ENCODE measurements at places on chromosomes 11 and 22.

GRCh38 chr11:12052676-12053605, 44.5 kb upstream of the DKK3 start:
- no peak for DNase-seq

DNA sequence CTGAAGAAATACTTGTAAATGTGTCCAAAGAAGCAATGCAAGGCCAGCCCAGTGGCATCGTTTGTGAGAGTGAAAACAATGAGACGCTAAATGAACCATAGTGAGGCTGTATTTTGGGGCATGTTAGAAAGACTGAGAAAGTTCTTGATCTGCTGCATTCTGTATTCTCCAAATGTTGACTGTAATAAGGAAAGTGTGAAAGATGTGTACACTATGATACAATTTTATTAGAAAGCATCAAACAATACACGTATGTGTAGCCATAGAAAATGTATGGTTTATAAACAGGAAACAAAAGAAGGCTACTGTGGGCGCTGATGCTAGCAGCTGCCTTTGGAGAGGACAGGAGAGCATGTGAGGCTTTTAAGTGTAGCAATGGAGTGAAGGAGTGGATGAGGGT, 233.5 kb upstream of the E2F8 start:
- no peak for DNase-seq

DNA sequence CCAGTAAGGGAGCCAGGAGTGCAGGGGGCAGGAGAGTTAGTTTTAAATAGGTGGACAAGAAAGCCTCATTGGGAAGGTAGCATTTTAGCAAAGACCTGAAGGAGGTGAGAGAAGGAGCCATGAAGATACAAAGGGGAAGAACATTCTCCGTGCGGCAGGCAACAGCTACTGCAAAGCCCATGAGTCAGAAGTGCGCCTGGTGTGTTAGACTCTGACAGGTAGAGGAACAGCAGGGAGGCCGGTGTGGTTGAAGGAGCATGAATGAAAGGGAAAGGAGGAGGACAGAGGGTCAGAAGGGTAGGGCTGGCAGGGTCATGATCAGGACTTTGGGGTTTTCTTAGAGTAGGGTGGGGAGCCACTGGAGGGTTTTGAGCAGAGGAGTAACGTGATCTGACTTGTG, 34.5 kb upstream of the PAMR1 start:
- no peak for DNase-seq

- DNase-seq: no peak
Measured at GRCh38 chr11:65411681-65412070, 10.9 kb upstream of the NEAT1 start.

- no peak for DNase-seq
Measured at GRCh38 chr11:100512475-100512874, 174.6 kb upstream of the ARHGAP42 start.

DNA sequence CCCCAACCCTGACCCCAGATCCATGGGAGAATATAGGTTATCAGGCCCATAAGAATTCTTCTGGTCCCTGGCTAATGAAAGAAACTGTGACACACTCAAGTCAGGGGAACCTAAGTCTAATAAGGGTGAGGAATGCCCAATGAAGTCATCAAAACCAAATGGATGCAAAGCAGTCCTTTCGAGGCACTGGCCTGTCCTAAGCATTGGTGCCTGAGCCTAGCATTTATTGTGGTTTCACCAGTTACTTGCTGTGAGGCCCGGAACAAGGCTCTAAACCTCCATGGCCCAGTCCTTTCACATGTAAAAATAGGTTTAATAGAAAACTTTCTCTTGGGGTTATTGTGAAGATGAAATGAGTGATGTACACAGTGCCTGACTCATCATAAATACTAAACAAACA, 712.6 kb downstream of the DLG2 start:
- no peak for DNase-seq

GRCh38 chr11:63847363-63847762, 8.5 kb downstream of the MARK2 start:
- no peak for DNase-seq

DNA sequence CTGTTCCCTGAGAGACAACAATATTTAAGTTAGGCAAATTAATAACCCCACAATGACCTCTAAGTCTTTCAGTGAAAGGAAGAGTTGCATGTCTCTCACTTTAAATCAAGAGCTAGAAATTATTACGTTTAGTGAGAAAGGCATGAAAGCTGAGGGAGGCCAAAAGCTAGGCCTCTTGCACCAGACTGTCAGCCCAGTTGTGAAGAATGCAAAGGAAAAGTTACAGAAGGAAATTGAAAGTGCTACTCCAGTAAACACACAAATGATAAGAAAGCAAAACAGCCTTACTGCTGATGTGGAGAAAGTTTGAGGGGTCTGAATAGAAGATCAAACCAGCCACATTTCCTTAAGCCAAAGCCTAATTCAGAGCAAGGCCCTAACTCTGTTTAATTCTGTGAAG, 45.0 kb downstream of the BBOX1 start:
- DNase-seq: no peak

- DNase-seq: no peak
Measured at GRCh38 chr22:37273126-37273845, 9.0 kb upstream of the CYTH4 start.

- no peak for DNase-seq
Measured at GRCh38 chr22:37032134-37032534, 12.6 kb downstream of the MPST start.

DNA sequence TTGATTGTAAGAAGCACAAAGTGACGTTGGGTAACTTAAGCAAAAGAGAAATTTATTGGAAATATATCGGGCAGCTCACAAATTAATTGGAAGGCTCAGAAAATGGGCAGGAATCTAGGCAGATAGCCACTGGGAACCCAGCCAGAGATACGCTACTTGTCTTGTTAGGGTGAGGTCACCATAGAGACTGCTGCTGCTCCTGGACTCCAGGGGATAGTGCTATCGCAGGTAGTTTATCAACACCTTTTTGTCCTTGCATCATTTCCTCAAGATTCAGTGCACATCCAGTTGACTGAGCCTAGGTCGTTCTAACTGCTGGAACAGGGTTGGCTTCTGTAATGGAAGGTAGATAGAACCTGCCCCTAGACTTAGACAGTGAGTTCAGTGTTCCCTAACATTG, 19.6 kb downstream of the AMOTL1 start:
- DNase-seq: no peak

GRCh38 chr22:45009606-45010531, at the start of gene PHF21B:
Gene PHF21B, minus strand, starts transcription at chr22:45010005. Its CDS starts 456 bp downstream, at chr22:45009549.
- no peak for DNase-seq

DNA sequence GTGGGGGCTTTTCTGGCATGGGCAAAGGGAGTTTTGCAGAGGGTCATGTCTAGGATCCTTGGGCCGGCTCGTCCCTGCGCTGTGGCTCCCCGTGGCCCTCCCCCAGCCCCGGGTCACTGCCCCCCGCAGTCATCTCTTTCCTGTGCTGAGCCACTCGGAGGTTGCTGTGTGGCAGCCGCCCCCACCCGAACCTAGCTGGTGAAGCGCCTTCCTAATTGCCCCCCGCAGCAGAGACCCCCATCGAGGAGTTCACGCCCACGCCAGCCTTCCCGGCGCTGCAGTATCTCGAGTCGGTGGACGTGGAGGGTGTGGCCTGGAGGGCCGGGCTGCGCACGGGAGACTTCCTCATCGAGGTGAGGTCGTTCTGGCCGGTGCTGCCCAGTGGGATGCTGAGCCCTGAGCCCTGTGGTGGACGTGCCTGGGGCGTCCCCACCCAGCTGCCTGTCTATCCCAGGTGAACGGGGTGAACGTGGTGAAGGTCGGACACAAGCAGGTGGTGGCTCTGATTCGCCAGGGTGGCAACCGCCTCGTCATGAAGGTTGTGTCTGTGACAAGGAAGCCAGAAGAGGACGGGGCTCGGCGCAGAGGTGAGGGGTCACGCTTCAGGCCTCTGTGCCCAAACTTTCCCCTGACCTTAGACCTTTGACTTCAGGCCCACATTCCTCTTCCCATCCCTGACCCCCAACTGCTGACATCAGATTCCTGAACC, 32.0 kb downstream of the SHANK3 start:
- no peak for DNase-seq

- DNase-seq: no peak
Measured at GRCh38 chr11:120964857-120965256, 59.0 kb upstream of the TBCEL start.

DNA sequence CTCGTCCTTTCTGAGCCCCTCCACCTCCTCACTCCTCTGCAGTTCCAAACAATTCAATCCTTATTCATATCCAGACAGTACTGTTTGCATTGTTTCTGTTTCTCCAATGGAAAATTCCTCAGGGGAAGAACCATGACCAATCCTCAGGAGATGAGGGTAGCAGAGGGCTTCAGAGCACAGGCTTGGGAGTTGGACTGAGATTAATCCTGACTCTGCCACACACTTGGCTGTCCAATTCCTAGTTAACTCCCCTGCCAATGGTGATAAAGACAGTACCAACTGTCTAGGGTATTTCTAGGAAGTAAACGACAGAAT, 58.0 kb downstream of the MICAL3 start:
- no peak for DNase-seq

DNA sequence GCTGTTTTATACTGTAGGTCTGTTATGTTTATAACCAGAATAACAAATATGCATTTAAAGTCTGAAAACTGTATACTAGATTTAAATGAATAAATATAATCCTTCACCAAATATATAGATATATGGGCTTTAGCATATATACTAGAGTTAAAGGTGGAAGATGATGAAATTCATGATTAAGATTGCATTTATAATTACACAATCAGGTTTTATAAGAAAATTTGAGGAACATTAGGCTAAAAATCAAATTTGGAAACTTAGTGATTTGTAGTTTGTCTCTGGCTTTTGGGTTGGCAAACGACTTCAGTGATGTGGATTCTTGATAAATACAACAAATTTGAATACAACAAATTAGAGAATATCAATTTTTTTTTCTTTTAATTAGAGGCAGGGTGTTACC, 10.0 kb downstream of the BCL2L13 start:
- no peak for DNase-seq

DNA sequence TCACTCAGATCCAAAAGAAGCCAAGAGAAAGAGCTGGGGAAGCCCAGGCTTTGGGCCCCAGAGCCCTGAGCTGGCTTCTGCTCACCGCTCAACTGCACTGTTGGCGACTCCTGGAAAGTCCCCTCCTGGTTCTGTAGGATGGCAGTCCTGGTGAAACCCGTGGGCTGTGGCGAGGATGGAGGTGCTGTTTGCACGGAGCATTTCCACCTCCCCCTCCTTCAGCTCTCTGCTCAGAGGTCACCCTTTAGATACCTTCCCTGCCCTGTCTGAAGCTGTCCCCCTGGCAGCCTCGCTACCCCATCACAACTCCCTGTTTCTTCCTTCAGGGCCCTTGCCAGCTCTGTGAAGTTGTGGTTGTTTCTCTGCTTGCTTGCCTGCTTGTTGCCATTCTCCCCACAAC, 97.8 kb downstream of the MYO18B start:
- no peak for DNase-seq

GRCh38 chr11:76613901-76614300, 56.6 kb downstream of the LRRC32 start:
- no peak for DNase-seq

GRCh38 chr11:48033918-48034341, 53.6 kb downstream of the PTPRJ start:
- DNase-seq: no peak

GRCh38 chr11:27028561-27028965, 12.1 kb upstream of the BBOX1 start:
- DNase-seq: no peak

GRCh38 chr11:11020747-11021149, 162.9 kb upstream of the ZBED5 start:
- no peak for DNase-seq

DNA sequence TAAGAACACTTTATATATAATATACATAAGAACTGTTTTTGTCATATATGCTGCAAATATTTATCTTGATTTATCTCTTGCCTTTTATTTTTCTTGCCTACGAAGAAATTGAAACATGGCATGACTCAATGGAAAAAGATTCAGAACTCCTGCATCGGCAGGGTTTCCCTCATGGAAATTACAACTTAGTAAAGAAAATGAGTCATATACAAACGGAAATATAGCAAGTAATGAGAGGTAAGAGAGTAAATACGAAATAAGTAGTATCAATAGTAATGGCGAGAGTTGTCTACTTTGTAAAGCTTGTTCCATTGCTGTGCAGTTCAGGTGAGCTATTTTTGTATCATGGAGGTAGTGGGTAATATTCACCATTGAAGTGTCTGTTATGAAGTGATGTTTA, 350.4 kb downstream of the DDX10 start:
- DNase-seq: no peak

DNA sequence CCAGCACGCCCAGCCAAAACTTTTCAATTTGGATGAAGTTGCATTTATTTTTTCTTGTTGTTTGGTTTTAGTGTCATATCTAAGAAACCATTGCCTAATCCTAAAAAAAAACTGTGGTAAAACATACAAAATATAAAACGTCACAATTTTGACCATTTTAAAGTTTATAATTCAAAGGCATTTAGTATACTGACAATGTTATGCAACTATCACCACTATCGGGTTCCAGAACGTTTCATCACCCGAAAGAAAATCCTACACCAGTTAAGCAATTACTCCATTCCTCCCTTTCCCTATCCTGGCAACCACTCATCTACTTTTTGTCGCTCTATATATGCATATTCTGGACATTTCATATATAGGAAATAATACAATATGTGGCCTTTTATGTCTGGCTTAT, 30.5 kb upstream of the PHOX2A start:
- no peak for DNase-seq

DNA sequence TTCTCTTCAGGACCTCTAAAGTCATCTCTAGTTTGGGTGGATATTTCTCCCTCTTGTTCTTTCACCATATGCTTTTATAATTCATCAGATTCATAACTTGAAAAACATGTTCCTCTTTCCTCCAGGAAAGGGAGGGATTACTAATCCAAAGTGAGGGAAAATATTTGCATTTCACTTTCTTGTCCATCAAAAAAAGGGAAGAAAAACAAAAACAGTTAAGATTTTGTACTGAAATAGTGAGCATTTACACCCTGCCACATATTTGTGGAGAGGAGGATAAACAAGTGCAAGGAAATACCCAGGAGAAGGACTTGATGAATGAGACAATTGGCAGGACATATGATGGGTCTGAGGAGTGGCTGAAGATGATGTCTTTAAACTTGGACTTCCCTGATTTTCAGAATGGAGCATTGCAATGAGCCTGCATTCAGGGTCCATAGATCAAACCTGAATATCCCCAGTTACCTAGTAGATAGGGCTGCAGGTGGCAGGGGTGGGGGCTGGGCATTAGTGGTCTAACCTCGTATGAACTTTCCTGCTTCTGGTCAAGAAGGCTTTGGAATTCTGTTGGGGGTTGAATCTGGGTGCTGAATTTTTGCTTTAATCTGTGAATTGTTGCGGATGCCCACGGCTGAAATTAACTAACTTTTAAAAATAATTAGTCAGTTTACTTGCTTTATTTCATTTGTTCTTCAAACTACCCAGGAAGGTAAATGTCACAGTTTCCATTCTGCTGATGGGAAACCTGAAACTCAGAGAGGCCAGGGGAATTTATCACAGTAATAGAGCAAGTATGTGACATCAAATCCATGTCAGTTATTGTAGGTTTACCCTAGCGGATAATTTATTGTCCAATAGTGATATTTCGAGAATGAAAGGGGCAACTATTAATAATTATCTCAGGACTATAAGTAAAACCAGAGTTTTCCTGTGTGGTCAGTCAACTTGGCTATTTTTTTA, 36.9 kb upstream of the TMEM123 start:
- no peak for DNase-seq

Data from RKO (cell line).